ACHN (cell line): ENCODE measurements at places on chromosomes 3 and 15.

- no peak for DNase-seq
These were observed 48.6 kb upstream of the MAGEF1 start for GRCh38 chr3:184760337-184761074.

- DNase-seq = no peak
These were observed 22.5 kb downstream of the TBC1D2B start for GRCh38 chr15:78054966-78055365.

DNA sequence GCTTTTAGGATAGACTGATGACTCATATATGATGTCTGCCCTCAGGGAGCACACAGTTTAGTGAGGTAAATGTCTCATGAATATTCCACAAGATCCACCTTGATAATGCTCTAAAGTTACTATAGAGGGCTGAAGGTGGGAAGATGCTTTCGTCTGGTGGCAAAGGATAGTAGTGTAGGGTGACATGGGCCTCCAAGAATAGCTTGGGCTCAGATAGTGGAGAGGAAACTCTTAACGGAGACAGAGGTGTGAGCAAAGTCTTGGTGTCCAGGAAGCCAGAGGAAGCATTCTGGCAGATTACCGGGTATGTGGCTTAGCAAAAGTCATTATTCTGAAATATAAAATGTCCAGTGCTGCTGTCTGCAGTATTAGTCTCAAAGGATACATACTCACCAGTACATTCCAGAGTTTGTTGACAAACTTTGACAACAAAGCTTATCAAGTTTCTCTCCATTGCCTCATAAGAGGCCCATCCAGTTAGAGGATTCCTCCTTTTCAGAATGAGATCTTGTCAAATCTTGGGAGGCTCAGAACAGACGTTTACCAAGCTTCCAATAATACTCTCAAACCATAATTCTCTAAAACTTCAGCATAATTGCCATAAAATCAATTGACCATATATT, 316.7 kb downstream of the LPP start:
- no peak for DNase-seq

DNA sequence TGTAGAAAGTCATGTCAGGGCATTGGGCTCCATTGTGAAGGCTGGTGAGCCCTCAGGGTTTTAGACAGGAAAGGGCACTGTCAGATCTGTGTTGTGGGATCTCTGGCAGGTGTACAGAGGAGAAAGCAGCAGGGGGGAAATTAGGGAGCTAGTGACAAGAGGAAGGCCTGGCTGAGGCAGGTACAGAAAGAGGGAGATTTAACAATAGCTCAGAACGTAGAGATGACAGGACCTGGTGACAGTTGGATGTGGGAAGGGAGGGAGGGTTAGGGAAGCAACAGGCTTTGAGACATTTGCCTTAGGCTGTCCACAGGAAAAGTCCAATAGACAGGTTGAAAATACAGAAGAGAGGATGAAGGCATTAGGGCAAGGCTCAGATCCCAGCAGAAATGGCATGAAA, 288.1 kb downstream of the EPHB1 start:
- no peak for DNase-seq

DNA sequence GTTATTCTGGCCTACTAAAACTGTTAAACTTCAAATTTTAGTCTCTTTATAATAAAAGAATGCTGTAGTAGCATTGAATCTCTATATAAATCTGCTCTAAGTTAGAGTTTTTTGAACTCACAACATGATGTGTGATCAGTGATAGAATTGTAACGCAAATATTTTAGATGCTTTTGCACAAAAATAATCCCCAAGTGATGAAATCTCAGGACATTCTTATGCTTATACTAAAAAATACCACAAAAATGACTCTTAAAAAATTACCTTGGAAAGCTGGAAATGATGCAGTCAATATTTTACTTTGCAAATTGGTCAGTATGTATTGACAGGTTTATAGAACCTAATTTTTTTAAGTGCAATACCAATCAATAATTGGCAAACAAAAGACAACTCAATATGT, 375.3 kb downstream of the TBC1D5 start:
- no peak for DNase-seq

DNA sequence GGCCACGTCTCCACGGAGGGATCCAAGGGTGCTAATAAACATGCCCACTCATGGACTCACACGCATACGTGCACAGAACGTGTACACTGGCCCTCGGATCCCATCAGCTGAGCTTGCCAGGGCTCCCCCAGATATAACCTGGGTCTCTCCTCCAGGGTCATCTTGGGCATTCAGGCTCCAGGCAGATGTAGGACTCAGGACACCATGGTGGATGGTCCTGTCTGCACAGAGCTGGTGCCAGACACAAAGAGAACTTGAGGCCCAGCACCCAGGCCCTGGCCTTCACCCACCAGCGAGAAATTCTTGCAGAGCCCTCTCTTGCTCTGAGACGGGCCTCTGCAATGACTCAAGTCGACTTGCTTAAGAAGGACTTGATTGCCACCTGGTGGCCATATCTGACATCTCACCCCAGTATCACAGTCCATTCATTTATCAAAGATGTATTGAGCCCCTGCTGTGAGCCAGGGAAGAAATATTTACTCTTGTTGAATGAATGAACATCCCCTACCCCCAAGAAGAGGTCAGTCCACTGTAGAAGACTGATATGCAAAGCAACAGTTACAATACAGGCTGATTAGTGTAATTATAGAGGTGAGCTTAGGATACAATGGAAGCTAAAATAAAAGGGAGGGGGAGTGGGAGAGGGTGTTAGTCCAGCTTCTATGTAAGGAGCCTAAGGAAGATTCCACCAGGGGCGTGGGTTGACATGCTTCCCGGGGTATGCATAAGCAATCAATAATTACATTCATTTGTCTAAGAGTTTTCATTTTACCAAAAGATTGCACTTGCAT, 34.2 kb upstream of the VPS8 start:
- peak; percentile 88 for DNase-seq

DNA sequence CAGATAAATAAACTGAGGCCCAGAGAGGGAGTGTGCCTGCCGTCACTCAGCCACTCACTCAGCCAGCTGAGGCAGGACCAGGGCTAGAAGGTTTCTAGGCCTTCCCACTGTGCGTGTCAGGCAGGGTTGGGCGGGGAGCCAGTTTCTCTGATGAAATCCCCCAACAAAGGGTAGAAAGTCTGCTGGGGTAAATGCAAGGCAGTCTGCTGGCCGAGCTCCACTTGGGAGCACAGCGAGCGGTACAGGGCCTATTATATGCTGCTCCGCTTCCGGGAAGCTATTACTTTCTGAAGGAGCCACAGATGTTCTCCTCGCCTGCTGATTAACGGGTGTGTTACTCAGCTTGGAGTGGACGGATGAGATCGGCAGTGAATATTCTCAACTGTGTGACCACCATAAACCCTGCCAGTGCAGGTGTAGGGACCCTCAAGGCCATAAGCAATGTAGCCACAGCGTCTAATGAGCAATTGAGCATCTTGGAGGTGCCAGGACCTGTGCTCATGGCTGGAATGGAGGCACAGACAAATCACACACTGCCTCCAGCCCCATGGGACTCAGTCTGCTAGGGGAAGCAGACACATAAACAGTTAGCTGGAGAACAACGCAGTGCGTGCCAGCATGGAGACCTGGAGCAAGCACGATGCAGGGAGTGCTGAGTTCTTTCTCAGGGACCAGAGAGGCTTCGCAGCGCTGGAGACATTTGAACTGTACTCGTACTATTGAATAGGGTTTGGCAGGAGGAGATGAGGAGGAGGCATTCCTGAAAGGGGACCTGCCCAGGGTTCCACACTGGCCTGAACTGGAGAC, 42.1 kb downstream of the CORO2B start:
- no peak for DNase-seq

- no peak for DNase-seq
These were observed 9.8 kb downstream of the CCR5AS start for GRCh38 chr3:46397111-46397510.

- no peak for DNase-seq
These were observed 4.4 kb downstream of the COX17 start for GRCh38 chr3:119672776-119673175.
